Activated CD4-positive, CD25-positive, alpha-beta regulatory T cell treated with anti-CD3 and anti-CD28 coated beads, Interleukin-2, amount 50 U/mL, for 24 hours (primary cell): ENCODE measurements at places on chromosomes 4 and X.
A peak's percentile ranks its signal among the peaks of the same experiment; 100 is the strongest.

DNA sequence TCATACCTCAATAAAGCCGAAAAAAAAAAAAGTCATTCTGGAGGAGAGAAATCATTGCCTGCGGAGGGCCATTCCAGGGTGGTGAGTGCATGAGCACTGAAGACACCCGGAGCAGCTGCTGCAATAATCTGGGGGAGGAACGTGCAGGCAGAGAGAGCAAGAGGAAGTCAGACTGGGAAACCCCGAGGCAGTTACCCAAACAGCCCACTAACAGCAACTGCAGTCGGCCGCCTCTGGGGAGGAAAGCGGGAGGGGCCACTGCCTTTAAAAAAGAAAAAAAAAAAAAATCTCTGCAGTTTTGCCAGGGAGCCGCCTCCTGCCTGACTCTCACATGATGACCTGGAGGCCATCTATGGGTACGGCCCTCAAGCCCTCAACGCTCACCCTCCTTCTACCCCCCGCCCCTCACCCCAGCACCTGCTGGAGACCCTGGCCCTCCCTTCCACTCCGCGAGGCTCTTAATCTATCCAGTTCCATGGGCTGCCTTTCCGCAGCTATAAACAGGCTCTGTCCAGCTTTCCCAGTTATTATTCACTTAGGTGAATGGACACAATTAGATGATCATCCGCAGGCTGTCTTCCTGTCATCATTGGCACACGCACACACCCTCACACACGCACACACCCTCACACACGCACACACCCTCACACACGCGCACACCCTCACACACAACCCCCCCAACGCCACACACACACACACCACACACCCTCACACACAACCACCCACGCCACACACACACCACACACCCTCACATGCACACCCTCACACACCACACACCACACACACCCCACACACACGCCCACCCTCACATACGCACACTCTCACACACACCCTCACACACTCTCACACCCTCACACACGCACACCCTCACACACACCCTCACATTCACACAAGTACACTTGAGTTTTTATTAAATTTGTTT, 3.4 kb upstream of the AVPR2 start:
- peak; percentile 75 for ATAC-seq

DNA sequence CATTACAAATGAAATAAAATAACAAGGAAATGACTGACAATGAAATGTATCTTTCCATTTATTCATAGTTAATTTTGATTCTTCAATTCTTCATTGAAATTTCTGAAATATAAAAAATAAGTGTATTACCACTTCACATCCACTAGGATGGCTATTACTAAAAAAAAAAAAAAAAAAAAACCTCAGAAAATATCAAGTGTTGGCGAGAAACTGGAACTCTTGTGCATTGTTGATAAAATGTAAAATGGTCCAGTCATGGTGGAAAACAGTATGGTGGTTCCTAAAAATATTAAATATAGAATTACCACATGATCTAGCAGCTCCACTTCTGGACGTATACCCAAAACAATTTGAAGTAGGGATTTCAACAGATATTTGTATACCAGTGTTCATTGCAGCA, 22.9 kb downstream of the PGAM4 start:
- ATAC-seq: no peak

- no peak for ATAC-seq
Observed at GRCh38 chr4:144304025-144304424, 163.5 kb upstream of the GYPA start.

DNA sequence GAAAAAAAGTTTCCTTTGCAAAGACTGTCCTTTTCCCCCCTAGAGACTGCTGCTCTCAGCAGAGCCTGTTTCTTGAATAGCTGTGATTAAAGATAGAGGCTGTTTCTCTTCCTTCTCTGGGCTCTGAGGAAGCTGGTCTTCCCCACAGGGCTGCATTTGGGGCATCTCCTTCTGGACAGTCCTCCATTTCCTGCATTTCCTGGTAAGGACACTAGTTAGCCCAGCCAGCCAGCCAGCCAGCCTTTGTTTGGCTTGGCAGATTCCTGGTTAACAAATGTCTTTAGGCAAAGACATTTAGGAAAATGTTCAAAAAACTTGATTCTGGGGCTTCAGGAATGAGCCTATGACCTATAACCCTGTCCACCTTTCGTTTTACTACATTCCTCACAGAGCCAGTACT, 34.0 kb upstream of the PLAC1 start:
- ATAC-seq: no peak

DNA sequence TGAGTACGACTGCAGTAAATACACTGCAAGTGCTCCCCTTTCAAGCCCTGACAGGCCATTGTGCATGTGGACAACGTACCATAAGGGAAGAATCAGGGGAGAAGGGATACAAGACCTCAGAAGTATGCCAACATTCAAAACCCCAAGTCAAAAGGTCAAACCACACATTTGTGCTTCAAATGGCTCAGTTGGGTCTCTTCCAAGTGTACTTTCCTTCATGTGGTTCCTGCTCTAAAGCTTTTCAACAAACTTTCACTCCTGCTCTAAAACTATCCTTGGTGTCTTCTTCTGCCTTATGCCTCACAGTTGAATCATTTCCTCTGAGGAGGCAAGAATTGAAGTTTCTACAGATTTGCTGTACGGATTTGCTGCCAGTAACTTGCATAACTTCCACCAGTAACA, 305.7 kb upstream of the SLIT2 start:
- no peak for ATAC-seq

DNA sequence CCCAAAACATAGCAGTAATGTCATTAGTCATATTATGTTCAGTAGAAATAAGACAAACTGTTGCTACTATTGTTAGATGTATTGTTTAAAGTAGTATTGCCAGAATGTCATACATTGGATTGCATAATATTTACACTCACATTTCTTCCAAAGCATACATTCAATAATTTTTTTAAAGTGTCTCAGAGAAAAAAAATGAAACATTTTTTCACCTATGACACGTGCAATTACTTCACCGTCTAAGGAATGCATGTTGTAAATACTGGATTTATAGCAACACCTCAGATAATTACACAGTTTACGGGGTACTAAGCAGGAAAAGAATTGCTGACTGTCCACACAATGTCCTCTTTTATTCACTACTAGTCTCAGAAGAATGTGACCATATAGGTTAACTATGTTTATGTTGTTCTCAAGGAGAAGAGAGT, 162.1 kb downstream of the PCDH18 start:
- ATAC-seq: no peak

DNA sequence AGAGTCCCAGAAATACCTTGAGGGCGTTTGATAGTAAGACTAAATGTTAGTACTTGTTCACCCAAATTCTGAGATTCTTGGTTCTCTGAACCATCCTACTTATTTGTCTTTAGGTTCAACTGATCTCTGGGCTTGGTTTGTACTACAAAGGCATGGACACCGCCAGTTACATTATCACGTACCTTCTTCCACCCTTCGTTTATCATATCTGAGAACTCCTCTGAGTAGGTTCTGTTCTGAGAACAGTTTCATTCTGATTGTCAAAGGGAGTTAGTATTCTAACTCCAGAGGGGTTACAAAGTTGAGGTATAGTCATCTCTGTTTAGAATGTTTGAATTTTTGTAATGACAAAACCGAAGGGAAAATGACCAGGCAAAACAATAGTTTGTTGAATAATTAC, 19.3 kb downstream of the ZFX start:
- peak; percentile 93 for ATAC-seq

GRCh38 chr4:143514169-143514495, 630 bp downstream of the SMARCA5 start:
- ATAC-seq: no peak

GRCh38 chr4:2302387-2303119, 40.6 kb upstream of the MXD4 start:
- ATAC-seq: no peak

GRCh38 chr4:94892051-94892450, 134.3 kb downstream of the BMPR1B start:
- no peak for ATAC-seq

GRCh38 chr4:56757261-56757746, 64.2 kb downstream of the SPINK2 start:
- peak; percentile 42 for ATAC-seq

- no peak for ATAC-seq
Observed at GRCh38 chr4:184744236-184744635, 10.3 kb upstream of the CENPU start.

DNA sequence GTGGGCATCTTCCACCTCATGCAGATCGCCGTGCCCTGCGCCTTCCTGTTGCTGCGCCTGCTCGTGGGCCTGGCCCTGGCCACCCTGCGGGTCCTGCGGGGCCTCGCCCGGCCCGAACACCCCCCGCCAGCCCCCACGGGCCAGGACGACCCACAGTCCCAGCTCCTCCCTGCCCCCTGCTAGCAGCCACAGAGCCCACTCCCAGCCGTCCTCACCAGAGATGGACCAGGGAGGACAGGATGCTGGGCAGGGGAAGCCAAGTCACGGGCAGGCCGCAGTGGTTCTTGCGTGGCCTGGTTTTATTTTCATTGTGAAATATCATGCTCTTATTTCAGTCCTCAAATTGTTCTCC, 15.1 kb downstream of the DGKQ start:
- no peak for ATAC-seq

GRCh38 chrX:39002466-39002865, 201.2 kb downstream of the MID1IP1 start:
- ATAC-seq: no peak

DNA sequence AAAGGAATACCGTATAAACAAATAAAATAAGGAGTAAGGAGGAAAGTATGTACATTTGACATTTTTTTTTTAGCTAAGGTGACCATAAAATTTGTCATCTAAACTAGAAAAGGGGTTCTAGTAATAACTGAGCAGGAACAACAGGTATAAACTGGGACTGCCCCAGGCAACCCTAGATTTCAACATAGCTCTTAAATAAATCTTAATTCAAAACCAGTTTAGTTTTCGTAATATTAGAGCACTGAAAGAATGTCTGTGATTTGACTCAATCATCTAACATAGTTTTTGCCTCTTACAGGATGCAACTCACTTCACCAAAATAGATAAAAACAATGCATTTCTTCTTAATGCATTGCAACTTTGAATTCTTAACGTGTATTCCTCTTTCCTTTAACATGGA, 257.7 kb downstream of the ADAMTS3 start:
- no peak for ATAC-seq

- no peak for ATAC-seq
Observed at GRCh38 chr4:119504616-119505015, 124.0 kb downstream of the PDE5A start.

DNA sequence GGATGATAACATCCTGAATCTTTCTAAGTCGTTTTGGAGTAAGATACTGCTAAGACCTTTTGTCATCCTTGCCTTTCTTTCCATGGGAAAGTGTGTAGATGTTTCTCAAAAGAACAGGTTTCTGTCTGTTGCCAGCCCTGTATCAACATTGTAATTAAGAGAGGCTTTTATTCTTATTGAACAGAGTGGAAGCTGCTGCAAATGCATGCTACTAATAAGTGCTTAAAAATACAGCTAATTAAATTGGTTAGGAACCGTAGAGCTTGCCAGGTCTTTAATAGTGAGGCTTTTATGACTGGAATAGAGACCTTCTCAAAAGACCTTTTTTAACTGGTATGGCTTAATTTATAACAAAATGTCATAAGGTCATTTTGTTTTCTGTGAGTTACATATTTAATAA, 34.4 kb downstream of the INTU start:
- ATAC-seq: no peak

DNA sequence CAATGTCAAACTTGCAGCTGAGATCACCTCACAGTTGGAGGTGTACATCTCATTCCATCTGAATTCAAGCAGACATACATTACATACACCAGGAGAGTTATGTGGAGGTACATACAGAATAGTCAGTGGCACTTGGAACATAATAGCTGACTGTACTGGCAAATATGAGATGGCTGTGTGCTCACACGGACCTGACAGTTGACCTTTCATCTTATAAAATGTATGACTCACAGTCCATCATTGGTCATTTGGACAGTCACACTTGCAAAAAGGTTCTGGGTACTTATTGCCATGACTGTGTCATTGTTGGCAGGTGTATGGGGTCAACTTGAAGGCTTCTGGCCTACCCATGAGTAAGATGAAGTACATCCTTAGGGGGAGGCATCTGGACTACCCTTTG, 88.6 kb upstream of the WDR1 start:
- no peak for ATAC-seq

DNA sequence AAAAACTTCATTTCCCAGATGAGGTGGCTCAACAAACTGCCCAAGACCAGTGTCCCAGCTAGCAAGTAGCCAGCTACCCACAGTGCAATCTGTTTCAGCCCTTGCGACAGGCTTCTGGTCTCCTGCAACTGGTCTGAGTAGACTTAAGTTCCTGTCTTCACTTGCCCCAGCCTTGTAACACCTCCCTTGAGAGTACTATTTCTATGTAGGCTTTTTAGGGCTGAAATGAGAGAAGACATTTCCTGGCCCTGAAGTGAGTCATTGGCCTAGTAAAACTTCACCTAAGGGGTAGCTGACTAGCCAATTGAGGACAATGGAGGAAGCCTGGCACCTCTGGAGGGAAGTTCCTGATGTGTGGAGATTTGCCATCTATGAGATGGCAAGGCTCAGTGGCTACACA, 80.1 kb upstream of the STIM2 start:
- ATAC-seq: peak; percentile 13

- peak; percentile 46 for ATAC-seq
Observed at GRCh38 chrX:67692246-67692645, 148.4 kb downstream of the AR start.

DNA sequence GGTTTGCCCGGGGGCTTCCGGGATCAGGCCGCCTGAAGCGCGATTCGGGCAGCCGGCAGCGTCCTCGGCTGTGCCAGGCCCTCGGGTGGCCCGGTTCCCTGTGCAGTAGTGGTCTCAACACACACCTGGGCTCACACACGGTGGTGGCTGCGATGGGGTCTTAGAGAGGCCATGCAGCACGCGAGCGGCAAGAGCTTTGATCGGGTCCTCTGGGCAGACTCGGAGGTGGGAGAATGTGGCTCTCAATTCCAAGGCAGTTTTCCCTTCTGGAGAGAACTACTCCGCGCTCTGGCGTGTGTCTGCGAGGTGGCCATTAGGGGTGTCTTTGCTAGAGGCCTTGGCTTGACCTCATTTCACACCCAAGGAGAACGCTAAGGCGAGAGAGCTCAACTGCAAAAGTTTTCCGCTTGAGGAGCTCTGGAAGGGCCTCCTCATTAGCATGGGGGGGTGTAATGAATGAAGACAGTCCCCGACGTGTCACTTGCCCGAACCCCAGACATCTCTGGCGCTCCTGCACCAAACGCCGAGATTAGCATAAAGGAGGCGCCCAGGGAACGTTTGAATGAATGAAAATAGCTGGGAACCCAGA, 771 bp upstream of the RBPJ start:
- peak; percentile 11 for ATAC-seq

GRCh38 chr4:145168581-145169187, 11.7 kb downstream of the OTUD4 start:
- ATAC-seq: no peak

- no peak for ATAC-seq
Observed at GRCh38 chrX:111661241-111661640, 19.7 kb upstream of the ALG13 start.

GRCh38 chr4:3729188-3729881, 36.9 kb upstream of the ADRA2C start:
- ATAC-seq: no peak

GRCh38 chr4:151804821-151805220, 44.0 kb upstream of the GATB start:
- ATAC-seq: no peak

- ATAC-seq: no peak
Observed at GRCh38 chrX:155682834-155683233, 70.1 kb upstream of the TMLHE start.
